ENCODE measurements at places on chromosomes 1 and 21. TPM values are rescaled to one million over a fixed set of nuclear protein-coding genes. Genes with fewer than 3 reads are reported as not detected.

- H3K27me3 ChIP-seq = no peaks in the 10 kb centered on the region
- H3K4me3 ChIP-seq = no peak overlapping the region
- DNase-seq = no peak
- no peak overlapping the region for H3K27ac ChIP-seq
Observed at GRCh38 chr1:219081943-219082925, 91.4 kb upstream of the LYPLAL1 start.

The ANGPTL3 gene
- not detected for total RNA-seq

The CYP4Z1 gene
- not detected for total RNA-seq

DNA sequence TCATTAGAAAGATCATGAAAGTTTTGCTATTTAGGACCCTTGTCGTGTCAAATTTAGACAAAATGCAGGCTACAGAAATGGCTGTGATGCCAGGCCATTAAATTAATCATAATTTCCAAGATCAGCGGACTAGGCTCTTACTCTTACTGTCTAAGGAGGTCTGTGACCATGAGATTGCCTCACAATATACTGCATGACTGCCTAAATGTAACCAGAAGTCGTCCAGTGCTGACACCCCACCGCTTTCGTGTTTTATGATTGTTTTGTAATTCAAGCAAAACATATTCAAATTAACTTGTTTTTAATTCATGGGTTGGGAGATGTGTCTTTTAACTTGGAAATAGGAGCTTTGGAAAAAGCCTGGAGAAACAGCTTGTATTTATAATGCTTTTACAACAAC lies 947.5 kb downstream of the BRINP3 start:
- no peak for DNase-seq
- H3K4me3 ChIP-seq = no peak overlapping the region
- H3K27me3 ChIP-seq = no peaks in the 10 kb centered on the region
- H3K36me3 ChIP-seq = no peaks in the 10 kb centered on the region

The PDC gene
- total RNA-seq = not detected

DNA sequence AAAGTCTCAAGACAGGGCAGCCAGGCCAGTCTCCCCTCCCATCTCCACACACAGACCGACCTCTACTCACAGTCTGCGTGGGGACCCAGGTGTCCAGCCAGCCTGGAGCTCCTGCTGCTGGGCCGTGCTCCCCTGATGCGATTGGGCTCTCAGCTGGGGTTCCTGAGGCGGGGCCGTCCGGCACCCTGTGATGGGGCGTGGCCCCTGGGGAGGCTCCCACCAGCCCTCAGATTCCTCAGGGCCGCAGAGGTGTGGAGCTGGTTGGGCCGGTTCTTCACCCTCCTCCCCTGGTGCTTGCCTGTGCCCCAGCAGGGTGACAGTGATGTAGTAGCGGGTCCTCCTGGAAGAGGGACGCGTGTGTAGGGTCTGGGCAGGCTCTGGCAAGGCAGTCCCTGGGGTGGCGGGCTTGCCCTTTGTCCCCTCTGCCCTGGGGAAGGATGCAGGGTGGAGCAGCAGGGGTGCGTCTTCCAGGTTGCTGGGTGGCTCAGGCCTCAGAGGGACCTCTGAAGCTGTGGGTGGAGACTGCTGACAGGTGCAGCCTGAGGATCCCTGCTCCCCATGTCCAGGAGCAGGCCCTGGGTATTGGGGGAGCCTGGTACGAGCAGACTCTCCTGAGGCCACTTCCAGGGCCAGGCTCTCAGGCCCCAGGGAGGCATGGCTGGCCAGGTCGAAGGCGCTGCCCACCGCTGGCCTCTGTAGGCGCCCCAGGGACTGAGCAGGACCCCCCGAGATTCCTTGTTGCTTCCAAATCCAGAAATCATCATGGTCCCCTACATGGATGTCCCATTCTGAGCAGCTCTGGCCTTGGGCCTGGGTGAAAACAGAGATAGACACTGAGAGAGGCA lies at the start of gene CRYBG2:
Gene CRYBG2, minus strand, starts transcription at position 155 of the 845 bp plus-strand sequence. CDS start 7,473 bp downstream, outside the sequence.
- H3K4me1 ChIP-seq = peaks cover 7% of the 10 kb centered on the region
- H3K4me3 ChIP-seq = no peak within 1 kb of the TSS
- no peaks in the 10 kb centered on the region for H3K36me3 ChIP-seq
- DNase-seq = no peak
- H3K27me3 ChIP-seq = no peaks in the 10 kb centered on the region

GRCh38 chr1:21666576-21667320 lies 2.4 kb downstream of the RAP1GAP start:
- H3K4me3 ChIP-seq = no peak overlapping the region
- peaks cover 19% of the 10 kb centered on the region for H3K4me1 ChIP-seq
- H3K27ac ChIP-seq = no peak overlapping the region
- peaks cover 23% of the 10 kb centered on the region for H3K27me3 ChIP-seq
- no peak for DNase-seq

DNA sequence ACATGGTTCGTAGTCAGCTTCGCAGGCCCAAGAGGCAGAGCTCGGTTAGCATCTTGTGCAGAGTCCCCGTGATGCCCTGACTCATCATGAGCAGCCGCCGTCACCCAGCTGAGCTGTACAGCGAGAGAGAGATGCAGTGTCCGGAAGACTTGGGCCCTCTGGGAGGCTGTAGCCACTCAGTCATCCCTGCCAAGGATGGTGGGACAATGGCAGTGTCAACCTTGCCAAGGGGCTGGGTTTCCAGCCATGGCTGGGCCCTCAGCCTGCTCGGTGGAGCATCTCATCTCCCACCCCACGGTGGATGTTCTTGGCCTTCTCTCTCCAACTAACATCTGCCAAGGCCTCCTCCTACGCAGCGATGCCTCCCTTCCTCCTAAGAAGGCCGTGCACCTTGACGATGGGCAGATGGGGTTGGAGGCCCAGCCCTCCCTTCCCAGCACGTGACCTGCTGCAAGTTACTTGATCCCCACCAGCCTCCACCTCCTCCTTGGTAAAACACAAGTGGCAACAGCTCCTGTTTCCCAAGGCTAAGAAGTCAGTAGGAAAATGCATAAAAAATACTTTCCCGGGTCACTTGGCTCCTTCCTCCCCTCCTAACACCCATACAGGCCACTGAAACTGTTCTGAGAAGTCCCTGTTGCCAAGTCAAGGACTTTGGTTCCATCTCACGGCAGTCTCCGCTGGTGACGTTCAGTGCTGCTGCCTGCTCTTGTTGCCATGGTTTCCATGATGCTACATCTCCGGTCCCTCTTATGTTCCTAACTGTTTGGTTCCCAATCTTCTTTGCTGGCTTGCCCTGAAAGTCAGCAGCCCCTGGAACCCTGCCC lies 384.7 kb upstream of the VAMP3 start:
- no peaks in the 10 kb centered on the region for H3K36me3 ChIP-seq
- no peak for DNase-seq
- H3K27ac ChIP-seq = no peak overlapping the region
- no peaks in the 10 kb centered on the region for H3K4me1 ChIP-seq
- H3K4me3 ChIP-seq = no peak overlapping the region

GRCh38 chr1:203629507-203630082 lies 3.0 kb downstream of the ATP2B4 start:
- peak overlapping the region; percentile 86 for H3K4me3 ChIP-seq
- H3K27me3 ChIP-seq = no peaks in the 10 kb centered on the region
- H3K4me1 ChIP-seq = peaks cover 49% of the 10 kb centered on the region
- peaks cover 11% of the 10 kb centered on the region for H3K36me3 ChIP-seq
- H3K27ac ChIP-seq = peak overlapping the region; percentile 79

- H3K27me3 ChIP-seq = no peaks in the 10 kb centered on the region
- H3K4me1 ChIP-seq = no peaks in the 10 kb centered on the region
- H3K27ac ChIP-seq = no peak overlapping the region
- no peak overlapping the region for H3K4me3 ChIP-seq
- H3K36me3 ChIP-seq = peaks cover 66% of the 10 kb centered on the region
Observed at GRCh38 chr21:32325706-32326105, 27.1 kb downstream of the MRAP start.

GRCh38 chr1:109391626-109392025 lies 6.1 kb downstream of the SORT1 start:
- no peaks in the 10 kb centered on the region for H3K36me3 ChIP-seq
- H3K4me3 ChIP-seq = no peak overlapping the region
- no peak overlapping the region for H3K27ac ChIP-seq
- no peak for DNase-seq
- H3K27me3 ChIP-seq = peaks cover 2% of the 10 kb centered on the region

- no peaks in the 10 kb centered on the region for H3K4me1 ChIP-seq
- no peaks in the 10 kb centered on the region for H3K36me3 ChIP-seq
- no peak overlapping the region for H3K27ac ChIP-seq
- H3K4me3 ChIP-seq = no peak overlapping the region
- H3K27me3 ChIP-seq = no peaks in the 10 kb centered on the region
- DNase-seq = no peak
Observed at GRCh38 chr1:183764981-183765380, 39.9 kb upstream of the RGL1 start.
